CD4-positive, CD25-positive, alpha-beta regulatory T cell (primary cell): ENCODE measurements at places on chromosomes 2 and 18. TPM values are rescaled to one million over a fixed set of nuclear protein-coding genes. Genes with fewer than 3 reads are reported as not detected.

- no peak overlapping the region for H3K4me3 ChIP-seq
- H3K27ac ChIP-seq = no peak overlapping the region
- no peaks in the 10 kb centered on the region for H3K4me1 ChIP-seq
- DNase-seq = no peak
These were observed 193.8 kb upstream of the ARL4C start for GRCh38 chr2:234690569-234691213.

DNA sequence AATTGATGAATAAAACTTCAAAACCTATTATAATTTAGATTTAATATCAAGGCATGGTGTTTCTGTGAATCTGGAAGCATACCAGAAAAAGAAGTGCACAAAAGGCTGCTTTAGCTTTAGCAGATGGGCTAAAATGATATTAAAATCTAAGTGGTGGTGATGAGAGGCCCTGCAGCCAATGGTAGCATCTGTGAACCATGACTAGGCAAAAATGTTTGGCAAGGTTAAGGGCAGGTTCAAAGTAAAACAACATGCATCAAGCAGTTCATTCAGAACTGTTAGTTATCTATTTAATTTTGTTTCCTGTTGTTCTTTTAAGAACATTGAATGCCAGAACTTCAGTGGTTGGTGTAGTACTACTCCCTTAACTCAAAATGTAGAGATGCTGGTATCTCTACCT is 1736.9 kb upstream of the CELF4 start:
- H3K36me3 ChIP-seq = no peaks in the 10 kb centered on the region
- no peak overlapping the region for H3K4me3 ChIP-seq
- DNase-seq = no peak
- H3K27ac ChIP-seq = no peak overlapping the region
- H3K27me3 ChIP-seq = no peaks in the 10 kb centered on the region

DNA sequence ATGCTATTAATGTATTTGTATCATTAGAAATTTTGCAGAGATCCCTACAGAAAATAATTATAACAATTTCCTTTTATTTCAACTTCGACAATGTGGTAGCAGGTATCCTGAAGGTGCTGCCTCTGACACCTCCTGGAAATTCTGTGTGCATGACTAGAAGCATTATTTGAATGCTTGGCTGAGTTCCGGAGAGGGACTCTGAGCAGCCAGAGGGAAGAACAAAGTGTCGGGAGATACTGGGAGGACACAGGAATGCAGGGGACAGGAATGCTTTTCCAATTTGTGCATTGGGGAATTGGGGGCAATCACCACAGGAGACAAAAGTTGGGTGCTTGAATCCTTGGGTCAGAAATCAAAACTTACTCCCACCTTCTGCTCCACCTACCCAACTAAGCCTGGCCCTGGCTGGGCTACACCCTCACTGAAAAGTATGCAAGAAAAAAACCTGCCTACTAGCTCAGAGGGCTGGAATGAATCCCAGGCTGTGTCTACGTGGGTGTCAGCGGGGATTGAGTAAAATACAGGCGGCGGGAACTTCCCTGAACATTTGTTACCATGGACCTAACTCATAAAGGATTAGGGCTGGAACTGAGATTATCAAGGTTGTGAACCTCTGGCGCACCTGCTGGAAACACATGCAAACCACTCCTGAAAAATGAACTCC is 299.3 kb downstream of the SOX11 start:
- H3K36me3 ChIP-seq = no peaks in the 10 kb centered on the region
- H3K4me3 ChIP-seq = no peak overlapping the region
- DNase-seq = no peak
- H3K4me1 ChIP-seq = no peaks in the 10 kb centered on the region
- H3K27me3 ChIP-seq = no peaks in the 10 kb centered on the region
- H3K27ac ChIP-seq = no peak overlapping the region

DCC gene
- not detected for polyA plus RNA-seq

GRCh38 chr2:221606424-221606823 is 34.3 kb upstream of the EPHA4 start:
- no peaks in the 10 kb centered on the region for H3K4me1 ChIP-seq
- no peaks in the 10 kb centered on the region for H3K36me3 ChIP-seq
- no peak for DNase-seq
- no peak overlapping the region for H3K4me3 ChIP-seq
- H3K27ac ChIP-seq = no peak overlapping the region
- no peaks in the 10 kb centered on the region for H3K27me3 ChIP-seq

- H3K4me1 ChIP-seq = peaks cover 5% of the 10 kb centered on the region
- H3K36me3 ChIP-seq = no peaks in the 10 kb centered on the region
- H3K4me3 ChIP-seq = no peak overlapping the region
- no peak overlapping the region for H3K27ac ChIP-seq
- no peak for DNase-seq
These were observed 38.5 kb downstream of the SPRED2 start for GRCh38 chr2:65393743-65394422.

- H3K27me3 ChIP-seq = peaks cover 4% of the 10 kb centered on the region
- no peak for DNase-seq
- peaks cover 10% of the 10 kb centered on the region for H3K4me1 ChIP-seq
- no peak overlapping the region for H3K27ac ChIP-seq
These were observed 211.6 kb downstream of the BCL2 start for GRCh38 chr18:63107931-63108330.

DNA sequence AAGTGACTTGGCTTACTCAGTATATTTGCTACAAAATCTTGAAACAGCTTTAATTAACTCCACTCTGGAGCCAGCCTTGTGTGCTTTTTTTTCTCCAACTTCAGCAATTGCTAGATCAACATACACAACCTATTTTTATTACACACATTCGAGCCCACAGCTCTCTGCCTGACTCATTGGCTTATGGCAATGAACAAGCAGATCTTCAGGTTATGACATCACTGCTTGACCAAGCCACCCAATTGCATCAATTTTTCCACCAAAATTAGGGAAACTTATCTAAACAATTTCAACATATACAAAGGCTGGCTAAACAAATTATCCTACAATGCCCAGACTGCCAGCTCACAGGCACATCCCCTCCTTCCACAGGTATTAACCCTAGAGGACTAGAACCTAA is 39.6 kb upstream of the PDK1 start:
- no peak for DNase-seq
- H3K27ac ChIP-seq = no peak overlapping the region
- H3K4me3 ChIP-seq = no peak overlapping the region
- no peaks in the 10 kb centered on the region for H3K4me1 ChIP-seq
- H3K27me3 ChIP-seq = no peaks in the 10 kb centered on the region

- no peaks in the 10 kb centered on the region for H3K36me3 ChIP-seq
- no peak for DNase-seq
- H3K4me3 ChIP-seq = no peak overlapping the region
- peaks cover 48% of the 10 kb centered on the region for H3K4me1 ChIP-seq
These were observed 225.3 kb upstream of the HDAC4 start for GRCh38 chr2:239625971-239626734.

DNA sequence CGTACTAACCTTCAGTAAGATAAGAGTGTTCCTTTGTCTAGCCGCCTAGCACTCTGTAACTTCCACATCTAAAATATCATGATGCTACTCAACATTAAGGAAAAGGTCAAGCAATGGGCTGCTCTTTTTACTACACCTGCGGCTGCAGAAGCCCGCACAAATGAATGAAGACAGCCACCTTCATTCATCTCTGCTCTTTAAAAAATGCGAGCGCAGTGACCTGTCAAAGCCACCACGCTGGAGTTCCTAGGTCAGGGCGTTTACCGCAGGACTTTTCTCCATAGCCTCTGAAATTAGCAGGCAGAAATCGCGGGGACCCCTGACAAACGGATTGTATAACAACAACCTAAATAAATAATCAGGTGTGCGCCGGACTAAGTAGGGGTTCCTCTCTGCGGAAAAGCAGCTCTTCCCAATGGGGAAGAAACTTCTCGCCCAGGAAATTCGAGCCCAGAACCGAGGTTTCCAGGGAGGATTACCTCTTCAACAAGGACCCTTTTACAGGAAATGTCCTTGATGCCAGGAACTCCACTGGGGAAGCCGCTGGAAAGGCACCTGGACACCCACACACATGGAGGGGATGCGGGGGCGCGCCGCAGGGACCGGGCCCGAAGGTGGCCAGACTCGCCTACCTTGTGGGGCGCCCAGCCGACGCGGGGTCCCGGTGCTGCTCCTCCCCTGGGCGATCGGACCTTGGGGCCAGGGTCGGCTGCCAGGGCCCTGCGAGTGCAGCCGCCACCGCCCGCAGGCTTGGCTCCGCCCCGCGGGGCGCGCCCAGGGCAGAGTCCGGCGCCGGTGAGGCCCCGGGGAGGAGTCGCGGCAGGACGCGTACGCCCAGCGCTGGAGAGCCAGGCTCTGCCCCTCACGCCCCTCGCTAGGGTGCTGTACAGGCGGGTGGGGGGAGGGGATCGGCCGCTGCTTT is at the start of gene CCDC68:
TSS of gene CCDC68 (minus strand) at position 758 of the 922 bp plus-strand sequence. CDS start 16,670 bp downstream, outside the sequence.
- no peak within 1 kb of the TSS for H3K4me3 ChIP-seq
- H3K36me3 ChIP-seq = no peaks in the 10 kb centered on the region
- no peaks in the 10 kb centered on the region for H3K4me1 ChIP-seq
- H3K27me3 ChIP-seq = peaks cover 2% of the 10 kb centered on the region
- H3K27ac ChIP-seq = no peak within 1 kb of the TSS

IL37 gene
- polyA plus RNA-seq = not detected

ZNF532 gene
- 1.6 TPM for polyA plus RNA-seq

NT5C1B gene
- polyA plus RNA-seq = 0.46 TPM

- DNase-seq = no peak
- H3K27me3 ChIP-seq = no peaks in the 10 kb centered on the region
These were observed 114.1 kb downstream of the RIF1 start for GRCh38 chr2:151523850-151524249.

ZAP70 gene
- 133 TPM for polyA plus RNA-seq

GNLY gene
- 10.9 TPM for polyA plus RNA-seq

GRCh38 chr2:216501854-216502253 is 3.2 kb downstream of the RPL37A start:
- no peaks in the 10 kb centered on the region for H3K27me3 ChIP-seq
- no peak overlapping the region for H3K4me3 ChIP-seq

DNA sequence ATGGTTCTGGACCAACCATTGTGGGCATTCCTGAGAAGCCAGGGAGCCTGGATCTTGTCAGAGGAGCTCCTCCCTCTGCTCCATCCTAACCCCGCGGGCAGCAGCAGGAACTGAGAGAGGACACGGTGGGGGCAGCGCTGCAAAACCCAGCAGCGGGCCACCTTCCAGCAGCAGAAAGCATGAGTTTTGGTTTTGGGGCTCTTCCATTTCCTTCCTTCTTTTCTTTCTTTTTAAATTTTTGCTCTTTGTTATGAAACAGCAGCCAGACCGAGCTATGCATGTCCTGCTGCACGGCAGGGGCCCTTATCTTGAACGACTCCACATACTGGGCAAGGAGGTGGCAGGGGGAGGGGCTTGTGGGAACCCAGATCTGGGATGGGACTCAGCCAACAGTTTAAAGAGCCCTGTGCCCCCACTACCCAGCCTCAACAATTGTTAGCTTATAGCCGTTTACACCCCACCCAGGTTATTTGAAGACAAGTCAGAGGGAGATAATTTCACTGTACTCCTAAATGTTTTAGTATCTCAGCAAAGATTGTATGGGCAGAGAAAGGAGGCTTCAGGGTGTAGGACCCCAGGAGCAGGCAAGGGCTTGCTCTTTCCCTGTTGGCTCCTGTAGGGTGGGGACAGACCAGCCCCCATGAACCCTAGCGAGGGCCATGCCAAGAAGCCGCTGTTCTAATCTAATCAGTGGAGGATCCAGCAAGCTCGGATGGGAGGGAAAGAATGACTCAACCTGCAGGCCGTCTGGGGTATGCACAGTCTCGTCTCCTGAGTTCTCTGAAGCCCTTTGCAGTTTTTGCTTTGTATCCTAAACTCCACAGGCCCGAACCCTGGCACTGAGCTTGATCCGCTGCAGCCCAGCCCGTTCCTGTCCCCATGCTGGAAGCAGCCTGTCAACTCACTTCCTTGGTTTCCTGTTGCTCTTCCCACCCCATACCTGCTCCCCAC is 75.3 kb downstream of the LRRFIP1 start:
- peak overlapping the region; percentile 65 for H3K27ac ChIP-seq
- H3K4me3 ChIP-seq = peak overlapping the region; percentile 57
- peaks cover 4% of the 10 kb centered on the region for H3K36me3 ChIP-seq
- H3K27me3 ChIP-seq = no peaks in the 10 kb centered on the region
- peaks cover 90% of the 10 kb centered on the region for H3K4me1 ChIP-seq
- peak; percentile 19 for DNase-seq

PJVK gene
- polyA plus RNA-seq = 0.72 TPM

DNA sequence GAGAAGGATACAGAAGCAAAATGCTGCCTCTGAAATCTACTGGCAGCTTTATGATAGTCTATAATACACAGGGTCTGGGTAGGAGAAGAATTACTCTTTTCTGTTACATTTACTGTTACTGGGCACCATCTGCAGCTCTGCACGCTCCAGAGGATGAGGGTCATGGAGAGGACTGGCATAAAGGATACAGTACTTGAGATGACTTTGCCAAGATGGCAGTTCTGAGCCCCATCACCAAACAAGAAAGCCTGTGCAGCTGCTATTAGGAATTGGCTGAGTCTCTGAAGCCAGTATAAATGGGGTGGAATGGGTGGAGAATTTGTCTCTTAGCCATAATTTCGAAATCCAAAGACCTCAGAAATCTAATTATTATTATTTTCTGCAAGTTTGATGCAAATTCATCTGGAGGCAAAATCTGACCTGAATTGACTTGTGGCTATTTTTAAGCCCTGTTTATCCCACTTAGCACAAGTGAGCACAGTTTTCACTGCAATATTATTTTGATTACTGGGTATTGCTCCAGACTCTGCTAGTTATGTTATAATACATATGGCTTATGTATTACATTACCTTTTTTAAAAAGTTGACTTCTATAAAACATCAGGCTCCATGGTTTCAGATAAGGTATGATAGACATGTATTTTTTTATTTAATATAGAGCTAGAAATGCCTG is 579.5 kb downstream of the MBD2 start:
- no peaks in the 10 kb centered on the region for H3K36me3 ChIP-seq
- DNase-seq = no peak
- H3K27ac ChIP-seq = no peak overlapping the region
- H3K27me3 ChIP-seq = no peaks in the 10 kb centered on the region
- no peak overlapping the region for H3K4me3 ChIP-seq

- H3K4me3 ChIP-seq = no peak overlapping the region
- H3K4me1 ChIP-seq = no peaks in the 10 kb centered on the region
- no peak overlapping the region for H3K27ac ChIP-seq
- no peaks in the 10 kb centered on the region for H3K27me3 ChIP-seq
- no peak for DNase-seq
These were observed 266.6 kb downstream of the CYP26B1 start for GRCh38 chr2:71880846-71881610.

DNA sequence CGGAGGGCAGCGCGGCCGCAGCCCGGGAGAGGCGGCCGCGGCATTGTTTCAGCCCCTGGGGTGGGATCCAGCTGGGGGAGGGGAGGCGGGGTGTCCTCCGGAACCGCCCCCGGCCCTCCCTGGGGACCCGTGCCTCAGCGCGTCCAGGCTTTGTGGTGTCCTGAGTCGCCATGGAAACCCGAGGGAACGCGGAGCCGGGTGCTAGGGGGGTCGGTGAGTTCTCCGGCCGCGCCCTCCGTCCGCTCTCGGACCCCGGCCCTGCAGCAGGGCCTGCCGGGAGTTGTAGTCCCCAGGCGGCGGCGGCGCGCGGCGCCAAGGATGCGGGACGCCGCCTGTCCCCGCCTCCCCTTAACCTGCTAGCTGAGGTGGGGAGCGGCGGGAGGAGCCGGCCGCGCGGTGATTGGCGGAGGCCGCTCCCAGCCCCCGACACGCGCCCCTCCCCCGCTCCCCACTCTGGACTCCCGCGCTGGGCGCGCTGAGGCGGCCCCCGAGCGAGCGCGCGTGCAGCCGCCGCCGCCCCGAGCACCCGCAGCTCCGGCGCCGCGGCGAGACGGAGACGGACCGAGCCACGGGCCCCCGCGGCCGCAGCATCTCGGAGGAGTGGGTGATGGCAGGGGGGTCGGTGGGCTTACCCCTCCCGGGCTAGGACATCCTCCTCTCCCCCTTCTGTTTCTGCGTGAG is at the start of gene DPYSL5:
TSS of gene DPYSL5 (plus strand) at position 478 of the 681 bp plus-strand sequence. CDS start 50,368 bp downstream, outside the sequence.
- no peak within 1 kb of the TSS for H3K4me3 ChIP-seq
- no peak for DNase-seq
- H3K36me3 ChIP-seq = no peaks in the 10 kb centered on the region
- peaks cover 38% of the 10 kb centered on the region for H3K27me3 ChIP-seq

PROM2 gene
- not detected for polyA plus RNA-seq
